Retinal pigment epithelial cell (primary cell): ENCODE measurements at places on chromosomes 16 and 17.

- DNase-seq: no peak
Observed at GRCh38 chr17:7478276-7479212, 887 bp downstream of the ZBTB4 start.

- DNase-seq: no peak
Observed at GRCh38 chr17:55228683-55229192, 36.0 kb upstream of the HLF start.

- DNase-seq: no peak
Observed at GRCh38 chr16:63287401-63287800, 1251.2 kb upstream of the CDH8 start.

DNA sequence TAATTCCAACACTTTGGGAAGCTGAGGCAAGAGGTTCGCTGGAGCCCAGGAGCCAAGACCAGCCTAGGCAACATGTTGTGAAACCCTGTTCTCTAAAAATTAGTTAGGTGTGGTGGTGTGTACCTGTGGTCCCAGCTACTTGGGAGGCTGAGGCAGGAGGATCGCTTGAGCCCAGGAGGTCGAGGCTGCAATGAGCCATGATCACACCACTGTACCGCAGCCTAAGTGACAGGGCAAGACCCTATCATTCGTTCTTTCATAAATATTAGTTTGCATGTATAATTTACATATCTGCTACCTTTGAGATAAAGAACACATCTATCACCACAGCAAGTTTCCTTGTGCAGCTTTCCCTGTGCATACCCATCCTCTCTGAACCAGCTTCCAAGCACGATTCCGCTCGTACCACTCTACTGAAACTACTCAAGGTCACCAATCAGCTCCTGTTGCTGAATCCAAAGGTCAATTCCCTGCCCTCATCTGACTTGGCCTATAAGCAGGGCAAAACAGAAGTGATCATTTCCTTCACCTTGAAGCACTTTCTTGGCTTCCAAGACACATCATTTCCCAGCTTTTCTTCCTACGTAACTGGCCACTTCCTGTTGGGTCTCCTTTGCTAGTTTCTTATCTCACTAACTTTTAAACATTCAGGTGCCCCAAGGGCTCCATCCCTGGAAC is 49.1 kb downstream of the GRB2 start:
- no peak for DNase-seq

- no peak for DNase-seq
Observed at GRCh38 chr16:64627288-64627687, 494.6 kb downstream of the CDH11 start.

- DNase-seq: no peak
Observed at GRCh38 chr16:12255919-12256665, 279.6 kb downstream of the SNX29 start.

GRCh38 chr16:8816967-8817655 is 19.5 kb downstream of the PMM2 start:
- no peak for DNase-seq

- no peak for DNase-seq
Observed at GRCh38 chr17:78970834-78971755, 8.6 kb downstream of the LGALS3BP start.

- no peak for DNase-seq
Observed at GRCh38 chr17:57726213-57726790, 18.8 kb downstream of the CCDC182 start.

GRCh38 chr17:8122924-8123694 is 797 bp downstream of the HES7 start:
- no peak for DNase-seq

GRCh38 chr17:82599674-82600661 is 48.3 kb downstream of the WDR45B start:
- no peak for DNase-seq

DNA sequence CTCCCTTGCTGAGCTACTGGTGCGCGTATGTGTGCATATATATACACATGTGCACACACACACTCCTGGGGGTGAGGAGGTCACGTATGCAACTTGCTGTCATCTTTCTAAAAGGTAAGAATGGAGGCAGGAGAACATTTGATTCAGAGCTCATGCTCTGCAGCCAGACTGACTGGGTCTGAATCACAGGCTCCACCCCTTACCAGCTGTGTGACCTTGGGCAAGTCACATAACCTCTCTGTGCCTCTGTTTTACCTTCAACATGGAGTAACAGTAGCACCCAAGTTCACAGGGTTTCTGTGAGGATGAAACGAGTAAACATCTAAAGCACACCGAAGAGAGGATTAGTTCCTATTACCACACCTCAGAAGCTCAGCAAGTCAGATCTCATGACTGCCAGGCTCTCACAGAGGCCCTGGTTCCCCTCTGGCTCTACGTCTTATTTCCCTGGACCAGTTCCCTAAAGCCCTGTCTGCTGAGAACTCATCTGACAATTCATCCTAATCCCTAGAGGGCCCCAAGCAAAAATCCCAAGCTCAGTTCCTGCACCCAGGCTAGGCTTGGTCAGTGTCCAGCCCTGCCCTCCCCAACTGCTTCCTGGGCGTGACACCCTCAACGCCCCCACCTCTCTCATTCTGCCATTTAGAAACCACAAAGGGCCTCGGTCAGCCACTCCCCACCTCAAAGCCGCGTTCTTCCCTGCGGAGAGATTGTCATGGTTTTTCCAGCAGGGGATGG is 28.7 kb downstream of the ABR start:
- DNase-seq: peak; percentile 92

DNA sequence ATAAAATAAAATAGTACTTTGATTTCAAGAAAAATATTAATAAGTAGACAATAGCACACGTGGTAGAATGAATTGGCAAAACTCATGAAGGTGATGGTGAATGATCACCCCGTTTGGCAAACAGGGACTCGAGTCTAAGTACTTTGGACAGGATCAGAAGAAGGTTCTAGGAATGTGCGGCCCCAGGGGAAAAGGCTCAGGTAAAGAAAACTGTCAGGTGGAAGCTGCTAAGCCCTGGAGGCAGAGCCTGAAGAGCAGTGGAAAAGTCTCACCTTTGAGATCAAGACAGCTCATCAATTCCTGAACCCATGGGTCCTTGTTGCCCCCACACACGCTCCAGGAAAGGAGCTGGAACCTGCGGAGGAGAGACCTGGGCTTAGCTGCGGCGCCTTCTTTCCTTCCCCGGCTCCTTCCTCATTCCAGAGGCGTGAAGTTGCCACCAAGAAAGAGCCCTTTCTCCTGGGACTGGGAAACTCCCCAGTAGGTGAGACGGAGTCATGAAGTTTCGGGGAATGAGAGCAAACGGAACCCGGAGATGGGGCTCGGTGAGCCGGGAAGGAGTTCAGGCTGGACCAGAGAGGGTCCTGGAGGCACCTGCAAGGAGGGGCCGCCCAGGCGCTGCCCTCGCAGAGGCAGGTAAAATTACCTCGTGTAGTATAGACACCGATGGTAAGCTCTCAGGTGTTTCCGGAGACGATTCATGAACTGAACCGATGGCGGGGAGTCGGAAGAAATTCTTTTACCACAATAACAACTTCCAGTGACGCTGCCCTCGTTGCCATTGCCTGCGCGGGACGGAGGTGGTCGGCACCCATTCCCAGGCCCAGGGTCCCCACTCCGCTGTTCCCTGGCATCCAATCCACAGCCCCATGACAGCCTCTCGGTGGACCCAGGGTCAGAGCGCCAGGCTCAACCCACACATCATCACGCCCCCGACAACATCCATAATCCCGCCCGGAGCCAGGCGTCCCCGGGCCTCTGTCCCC is 1.2 kb upstream of the ZMYND15 start:
- DNase-seq: no peak

GRCh38 chr16:14003074-14003570 is 68.0 kb upstream of the MRTFB start:
- no peak for DNase-seq

DNA sequence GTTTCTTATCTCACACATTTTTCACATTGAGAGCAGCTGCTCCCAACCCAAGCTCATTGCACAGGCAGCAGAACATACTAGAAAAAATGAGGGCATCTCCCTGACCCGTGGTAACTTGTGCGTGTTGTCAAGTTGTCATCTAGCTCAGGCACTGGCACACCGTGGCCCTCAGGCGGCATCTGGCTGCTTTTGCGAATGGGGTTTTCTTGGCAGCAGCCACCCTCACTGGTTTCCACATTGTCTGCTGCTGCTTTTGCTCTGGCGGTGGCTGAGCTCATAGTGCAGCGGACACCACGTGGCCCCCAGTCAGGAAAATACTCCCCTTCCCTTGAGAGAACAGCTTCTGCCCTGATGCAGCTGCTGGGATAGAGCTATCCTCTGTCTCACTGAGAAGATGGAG is 9.4 kb upstream of the TEDC2 start:
- DNase-seq: no peak

DNA sequence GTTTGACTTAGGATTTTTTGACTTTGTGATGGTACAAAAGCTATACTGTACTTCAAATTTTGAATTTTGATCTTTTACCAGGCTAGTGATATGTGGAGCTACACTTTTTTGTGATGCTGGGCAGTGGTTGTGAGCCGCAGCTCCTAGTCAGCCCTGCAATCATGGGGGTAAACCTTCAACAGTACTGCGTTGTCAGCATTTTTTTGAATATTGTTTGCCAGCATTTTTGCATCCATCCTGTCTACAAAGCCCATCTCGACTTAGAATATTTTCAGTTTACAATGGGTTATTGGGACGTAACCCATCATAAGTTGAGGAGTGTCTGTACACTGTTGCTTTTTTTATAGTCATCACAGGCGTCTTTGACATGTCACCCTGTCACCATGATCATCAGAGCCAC is 142.0 kb downstream of the SPECC1 start:
- no peak for DNase-seq

DNA sequence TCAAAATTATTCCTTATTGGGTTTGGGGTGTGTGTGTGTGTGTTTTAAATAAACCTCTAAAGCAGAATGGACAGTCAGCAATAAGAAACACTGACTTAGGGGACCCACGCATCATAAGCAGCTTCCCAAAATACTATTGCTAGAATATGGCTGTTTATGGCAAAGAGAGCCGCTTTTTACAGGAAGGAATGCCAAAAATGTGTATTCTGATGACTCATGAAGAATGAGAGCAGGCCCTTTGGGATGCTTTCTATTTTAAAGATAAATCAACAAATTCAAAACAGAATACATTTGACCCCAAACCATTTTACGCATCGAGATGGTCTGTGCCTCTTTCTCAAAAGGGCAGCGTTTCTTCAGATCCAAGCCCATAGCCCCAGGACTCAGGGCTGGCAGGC is 37.5 kb downstream of the ARHGAP17 start:
- DNase-seq: no peak

DNA sequence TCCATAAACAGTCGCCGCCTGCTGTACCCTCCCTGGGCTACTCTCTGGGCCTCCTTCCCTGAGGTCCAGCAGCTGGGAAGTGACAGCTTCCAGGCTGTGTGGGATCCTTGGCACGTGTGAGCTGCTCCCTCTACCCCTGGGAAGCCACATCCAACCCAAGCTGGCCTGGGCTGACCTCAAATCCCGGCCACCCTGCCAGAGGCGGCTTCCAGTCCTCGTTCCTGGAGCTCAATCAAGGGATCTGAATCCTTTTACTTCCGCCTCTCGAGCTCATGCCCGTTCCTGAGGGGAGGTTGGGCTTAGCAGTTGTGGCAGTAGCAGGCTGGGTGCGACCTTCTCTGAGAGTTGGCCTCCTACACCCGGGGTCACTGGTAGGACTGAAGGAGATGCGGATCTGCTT is 82.5 kb downstream of the NETO2 start:
- DNase-seq: no peak

- DNase-seq: no peak
Observed at GRCh38 chr16:49024016-49024415, 257.6 kb downstream of the CBLN1 start.

GRCh38 chr17:77879226-77879895 is 79.1 kb upstream of the TNRC6C start:
- DNase-seq: no peak

DNA sequence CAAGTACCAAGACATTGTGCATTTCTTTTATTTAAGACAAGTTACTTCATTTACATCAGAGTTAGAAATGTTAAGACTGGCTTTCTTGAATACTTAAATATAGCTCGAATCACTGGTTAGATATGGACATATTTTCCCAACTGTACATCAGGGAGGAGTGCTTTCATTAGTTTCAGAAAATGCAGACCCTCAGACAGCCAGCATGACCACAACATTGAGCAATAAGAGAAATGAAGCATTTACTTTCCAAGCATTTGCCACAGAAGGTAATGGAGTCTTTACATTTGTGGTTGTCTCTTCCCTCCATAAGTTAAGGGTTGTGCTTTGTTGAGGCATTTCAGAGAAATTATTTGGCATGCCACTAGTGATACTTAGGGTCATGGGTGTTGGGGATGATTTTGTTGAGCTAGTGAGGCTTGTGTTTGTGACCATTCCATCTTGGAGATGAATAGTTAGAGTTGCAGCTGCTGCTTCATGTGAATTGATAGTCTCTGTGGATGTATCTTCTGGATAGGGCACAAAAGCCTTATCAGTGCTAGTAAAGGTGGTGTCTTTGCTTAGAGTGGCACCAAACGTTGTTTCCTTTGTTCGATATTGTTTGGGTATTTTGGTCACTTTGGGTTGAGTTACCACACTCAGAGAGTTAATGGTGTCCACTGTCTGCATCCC is 2.1 kb downstream of the OMG start:
- DNase-seq: no peak

DNA sequence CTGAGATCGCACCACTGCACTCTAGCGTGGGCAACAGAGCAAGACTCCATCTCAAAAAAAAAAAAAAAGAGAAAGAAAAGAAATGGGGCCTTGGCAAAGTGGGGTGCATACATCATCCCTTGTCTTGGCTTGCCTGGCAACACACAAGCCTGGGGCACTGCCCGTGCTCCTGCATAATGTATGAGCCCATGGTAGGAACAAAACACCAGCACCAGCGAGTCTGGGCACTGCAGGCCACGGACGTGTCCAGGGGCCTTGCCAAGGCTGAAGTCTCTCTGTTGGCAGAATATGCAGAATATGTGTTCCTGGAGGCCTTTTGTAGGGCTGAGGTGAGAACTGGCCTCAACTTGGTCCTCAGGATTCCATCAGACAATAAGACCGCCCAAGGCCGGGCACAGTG is 15.7 kb upstream of the ALDOA start:
- no peak for DNase-seq

- DNase-seq: no peak
Observed at GRCh38 chr17:30333503-30334360, at the start of gene TMIGD1. Gene TMIGD1, minus strand, starts transcription at chr17:30334057. Its CDS starts 1,924 bp downstream, at chr17:30332133.

- no peak for DNase-seq
Observed at GRCh38 chr17:77602883-77603640, 355.4 kb upstream of the TNRC6C start.

DNA sequence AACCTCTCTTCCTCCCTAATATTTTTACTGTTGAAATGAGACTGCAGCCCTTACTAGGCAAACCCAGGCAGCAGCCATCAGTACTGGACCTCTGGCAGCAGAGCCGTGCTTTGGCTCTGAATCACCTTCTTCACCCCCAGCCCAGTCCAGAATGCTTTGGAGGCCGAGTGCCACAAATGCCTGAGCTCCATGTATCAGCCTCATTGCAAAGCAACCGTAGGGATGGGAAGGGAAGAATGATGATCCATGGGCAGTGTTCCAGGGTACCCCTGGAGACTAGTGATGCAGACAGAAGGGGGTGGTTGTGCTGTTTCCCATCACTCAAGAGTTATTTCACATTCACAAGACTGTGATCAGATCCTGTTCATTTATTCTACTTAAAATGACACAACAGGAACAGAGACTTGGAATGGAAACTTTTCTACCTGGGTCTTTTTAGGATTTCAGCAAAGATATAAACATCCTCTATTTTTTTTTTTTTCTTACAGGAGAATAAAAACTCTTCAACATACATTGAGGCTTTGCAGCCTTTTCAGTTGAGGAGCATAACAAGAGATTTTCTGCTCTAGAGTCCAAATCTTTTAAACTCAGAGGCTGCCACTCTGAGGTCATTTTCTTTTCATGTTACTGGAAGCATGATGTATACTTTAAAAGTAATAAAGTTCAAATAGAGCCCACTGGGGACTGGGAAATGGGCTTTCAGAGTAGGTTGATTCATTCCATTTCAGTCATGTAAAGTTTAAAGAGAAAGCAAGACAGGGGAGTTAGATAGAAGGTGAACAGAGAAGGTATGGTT is 138.3 kb downstream of the KCNJ2 start:
- DNase-seq: no peak
